ENCODE measurements at places on chromosomes 3 and 15. TPM values are rescaled to one million over a fixed set of nuclear protein-coding genes. Genes with fewer than 3 reads are reported as not detected.

DNA sequence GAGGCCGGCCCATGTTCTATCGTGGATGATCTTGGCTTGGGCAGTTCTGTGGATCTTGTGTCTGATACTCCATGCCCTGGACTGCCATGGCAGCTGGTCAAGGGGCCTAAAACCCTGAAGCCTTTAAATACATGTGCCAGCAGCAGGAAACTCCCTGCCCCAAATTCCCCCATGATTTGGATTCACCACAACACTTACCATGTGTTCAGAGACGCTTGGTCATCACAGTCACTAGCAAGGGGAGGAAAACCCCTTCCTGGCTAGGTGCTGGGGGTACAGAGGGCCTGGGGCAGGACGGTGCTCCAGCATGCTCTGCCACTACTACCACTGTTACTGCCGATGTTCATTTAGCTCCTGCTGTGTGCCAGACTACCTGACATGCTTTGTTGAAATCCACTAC, 94.4 kb downstream of the DNAJB8 start:
- DNase-seq, result no peak
- H3K4me1 ChIP-seq, result no peaks in the 10 kb centered on the region
- H3K4me3 ChIP-seq, result no peak overlapping the region
- H3K27me3 ChIP-seq, result no peaks in the 10 kb centered on the region
- no peak overlapping the region for H3K27ac ChIP-seq
- H3K36me3 ChIP-seq, result no peaks in the 10 kb centered on the region

Gene MESP2
- not detected for total RNA-seq

Gene MAP1A
- 18.6 TPM for total RNA-seq

- DNase-seq, result no peak
- H3K27me3 ChIP-seq, result no peaks in the 10 kb centered on the region
- no peak overlapping the region for H3K27ac ChIP-seq
- no peaks in the 10 kb centered on the region for H3K36me3 ChIP-seq
- no peak overlapping the region for H3K4me3 ChIP-seq
- H3K4me1 ChIP-seq, result no peaks in the 10 kb centered on the region
These were observed 48.4 kb downstream of the ROPN1B start for GRCh38 chr3:126017362-126017761.

Gene ANKRD34C
- total RNA-seq, result not detected

- no peak for DNase-seq
- peaks cover 3% of the 10 kb centered on the region for H3K4me1 ChIP-seq
- H3K27me3 ChIP-seq, result no peaks in the 10 kb centered on the region
These were observed 233.4 kb downstream of the FEZF2 start for GRCh38 chr3:62139957-62140356.

- H3K36me3 ChIP-seq, result no peaks in the 10 kb centered on the region
- no peak for DNase-seq
- no peaks in the 10 kb centered on the region for H3K27me3 ChIP-seq
- H3K4me1 ChIP-seq, result no peaks in the 10 kb centered on the region
These were observed 180.2 kb upstream of the KCNH8 start for GRCh38 chr3:18968120-18968519.

- no peaks in the 10 kb centered on the region for H3K4me1 ChIP-seq
- H3K27ac ChIP-seq, result no peak overlapping the region
- no peaks in the 10 kb centered on the region for H3K36me3 ChIP-seq
- no peaks in the 10 kb centered on the region for H3K27me3 ChIP-seq
- H3K4me3 ChIP-seq, result no peak overlapping the region
- no peak for DNase-seq
These were observed 18.3 kb upstream of the CD200 start for GRCh38 chr3:112314649-112315048.

Gene SCN11A
- 0.08 TPM for total RNA-seq

DNA sequence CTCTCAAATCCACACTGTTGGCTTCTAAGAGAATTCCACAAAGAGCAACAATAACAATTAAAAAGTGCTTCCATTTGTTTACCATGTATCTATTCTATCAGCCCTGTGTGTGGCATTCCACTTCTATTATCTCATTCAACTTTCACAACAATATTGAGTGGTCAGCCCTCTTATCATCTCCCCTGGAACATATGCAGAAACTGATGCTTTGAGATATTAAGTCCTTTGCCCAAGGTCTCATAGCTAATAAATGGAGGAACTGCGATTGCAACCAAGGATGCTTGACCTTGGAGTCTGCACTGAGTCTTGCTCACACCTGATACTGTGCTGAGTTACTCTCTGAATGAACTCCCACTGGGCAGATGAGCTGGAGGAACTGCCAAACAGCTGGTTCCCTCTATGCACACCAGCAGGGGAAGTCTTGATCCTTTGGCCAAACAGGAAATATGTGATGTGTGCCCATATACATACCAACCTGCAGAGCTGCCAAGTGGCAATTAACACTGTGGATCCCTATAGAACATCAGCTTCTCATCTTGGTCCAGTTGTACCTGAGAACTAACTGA, 144.7 kb upstream of the WNT5A start:
- H3K27ac ChIP-seq, result no peak overlapping the region
- no peaks in the 10 kb centered on the region for H3K27me3 ChIP-seq
- H3K36me3 ChIP-seq, result no peaks in the 10 kb centered on the region
- no peak overlapping the region for H3K4me3 ChIP-seq

- H3K4me3 ChIP-seq, result no peak overlapping the region
- H3K36me3 ChIP-seq, result no peaks in the 10 kb centered on the region
- H3K4me1 ChIP-seq, result no peaks in the 10 kb centered on the region
- DNase-seq, result no peak
- H3K27ac ChIP-seq, result no peak overlapping the region
These were observed 32.8 kb upstream of the FAM107A start for GRCh38 chr3:58609990-58610389.

- no peaks in the 10 kb centered on the region for H3K4me1 ChIP-seq
- no peaks in the 10 kb centered on the region for H3K27me3 ChIP-seq
- H3K4me3 ChIP-seq, result no peak overlapping the region
- DNase-seq, result no peak
- no peaks in the 10 kb centered on the region for H3K36me3 ChIP-seq
These were observed 70.7 kb downstream of the SOX2 start for GRCh38 chr3:181782306-181782954.

- no peak overlapping the region for H3K4me3 ChIP-seq
- H3K27me3 ChIP-seq, result no peaks in the 10 kb centered on the region
- no peak overlapping the region for H3K27ac ChIP-seq
- DNase-seq, result no peak
- no peaks in the 10 kb centered on the region for H3K36me3 ChIP-seq
These were observed 4.5 kb downstream of the NDUFB5 start for GRCh38 chr3:179608931-179609720.

DNA sequence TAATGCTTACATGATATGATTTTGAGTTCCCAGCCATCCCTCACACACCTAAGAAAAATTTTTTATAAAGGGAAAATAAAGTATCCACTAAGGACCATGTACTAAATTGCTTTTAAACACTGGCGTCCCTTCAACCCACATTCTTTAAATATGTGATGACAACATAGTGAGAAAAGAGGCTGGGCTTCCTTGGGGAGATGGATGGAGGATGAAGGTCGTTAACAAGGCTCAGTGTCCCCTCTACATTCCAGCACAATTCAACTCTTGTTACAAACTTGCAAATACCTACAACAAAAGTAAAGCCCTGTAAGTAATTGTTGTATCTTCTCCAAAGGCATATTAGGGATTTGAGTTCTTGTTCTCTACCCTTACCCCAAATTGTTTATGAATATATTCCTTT, 87.2 kb upstream of the SLC4A7 start:
- no peak overlapping the region for H3K4me3 ChIP-seq
- H3K27ac ChIP-seq, result no peak overlapping the region
- no peaks in the 10 kb centered on the region for H3K36me3 ChIP-seq

Gene MYL3
- total RNA-seq, result 3.6 TPM

GRCh38 chr3:133169331-133170068, 131.3 kb downstream of the TMEM108 start:
- H3K4me3 ChIP-seq, result no peak overlapping the region
- no peaks in the 10 kb centered on the region for H3K27me3 ChIP-seq
- H3K4me1 ChIP-seq, result no peaks in the 10 kb centered on the region
- H3K27ac ChIP-seq, result no peak overlapping the region
- no peaks in the 10 kb centered on the region for H3K36me3 ChIP-seq
- DNase-seq, result no peak
